Suppressor macrophage (primary cell): ENCODE measurements at places on chromosomes 13 and 19.

DNA sequence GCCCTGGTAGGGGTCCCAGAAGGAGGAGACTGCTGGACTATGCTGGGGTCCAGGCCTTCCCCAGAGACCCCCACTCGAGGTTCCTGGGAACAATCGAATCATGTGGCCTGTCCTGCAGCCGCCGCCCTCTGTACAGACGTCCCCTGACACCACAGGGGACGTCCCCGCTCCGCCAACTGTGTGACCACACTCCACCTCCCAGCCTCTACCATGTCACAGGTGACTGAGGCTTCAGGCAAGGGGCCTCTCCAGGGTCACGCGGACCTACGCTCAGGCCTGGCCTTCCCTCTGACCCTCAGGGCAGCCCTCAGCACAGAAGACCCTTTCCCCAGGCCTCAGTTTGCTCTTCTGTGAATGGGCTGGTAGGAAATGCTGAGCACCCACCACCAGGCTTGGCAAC, 13.1 kb upstream of the TMEM161A start:
- DNase-seq = no peak

DNA sequence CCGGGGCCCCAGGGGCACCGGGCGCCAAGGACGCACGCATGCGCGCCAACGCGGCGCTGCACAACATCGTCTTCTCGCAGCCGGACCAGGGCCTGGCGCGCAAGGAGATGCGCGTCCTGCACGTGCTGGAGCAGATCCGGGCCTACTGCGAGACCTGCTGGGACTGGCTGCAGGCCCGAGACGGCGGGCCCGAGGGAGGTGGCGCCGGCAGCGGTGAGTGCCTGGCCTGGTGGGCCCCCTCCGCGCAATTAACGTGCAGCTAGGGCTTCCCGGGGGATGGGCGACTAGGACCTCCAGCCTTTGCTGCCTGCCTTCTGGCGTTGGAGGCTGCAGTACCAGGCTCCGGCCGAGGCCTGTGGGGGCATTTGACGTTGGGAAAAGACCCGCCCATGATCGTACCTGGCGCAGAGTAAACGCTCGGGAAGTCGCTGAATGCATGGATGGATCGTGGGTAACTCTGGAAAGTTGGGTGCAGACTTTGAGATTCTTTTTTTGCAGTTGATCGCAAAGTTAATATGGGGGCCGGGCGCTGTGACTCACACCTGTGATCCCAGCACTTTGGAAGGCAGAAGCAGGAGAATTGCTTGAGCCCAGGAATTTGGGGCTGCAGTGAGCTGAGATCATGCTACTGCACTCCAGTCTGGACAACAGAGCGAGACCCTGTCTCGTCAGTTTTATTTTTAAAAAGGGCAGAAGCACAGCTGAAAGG, 7.3 kb downstream of the APC2 start:
- DNase-seq = no peak

- DNase-seq = no peak
These were observed 2.4 kb upstream of the ITGBL1 start for GRCh38 chr13:101449790-101450748.

DNA sequence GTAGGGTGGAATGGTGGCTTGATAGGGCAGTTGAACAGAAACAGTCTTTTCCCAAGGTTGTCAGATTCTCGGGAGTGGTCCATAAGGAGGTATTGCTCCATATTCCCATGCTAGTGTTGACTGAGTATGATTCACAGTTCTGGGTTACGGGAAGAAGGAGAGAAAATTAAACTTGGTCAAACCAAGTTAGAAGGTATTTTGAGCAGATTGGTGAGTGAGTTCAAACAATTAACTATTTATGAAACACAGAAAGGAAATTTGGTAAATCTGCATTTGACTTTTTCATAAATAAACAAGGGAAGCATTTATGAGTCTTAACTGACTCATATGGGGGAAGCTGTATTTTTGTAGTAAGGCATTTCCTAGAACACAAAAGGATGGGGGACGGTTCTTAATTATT, 2419.4 kb downstream of the PCDH9 start:
- no peak for DNase-seq

- no peak for DNase-seq
These were observed 29.5 kb downstream of the PLA2G4C start for GRCh38 chr19:48081106-48081505.

- DNase-seq = no peak
These were observed 36.3 kb downstream of the SMIM24 start for GRCh38 chr19:3443840-3444694.

DNA sequence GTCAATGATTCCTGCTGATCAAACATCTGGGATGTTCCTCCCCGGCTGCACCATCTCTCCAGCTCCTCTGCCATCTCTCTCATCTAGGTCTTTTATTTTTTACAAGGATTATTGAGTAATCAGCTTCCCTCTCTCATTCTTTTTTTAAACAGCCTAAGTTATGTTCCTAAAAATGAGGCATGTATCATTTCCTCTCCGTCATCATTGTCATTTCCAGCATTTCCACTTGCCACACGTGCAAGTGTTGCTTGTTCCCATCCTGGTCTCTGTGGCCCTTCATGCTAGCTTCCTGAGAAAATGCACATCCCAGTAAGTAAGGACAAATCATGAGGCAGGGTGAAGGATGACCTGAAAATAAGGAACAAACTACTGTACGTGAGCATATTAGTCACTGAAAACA, 102.7 kb upstream of the POSTN start:
- no peak for DNase-seq

DNA sequence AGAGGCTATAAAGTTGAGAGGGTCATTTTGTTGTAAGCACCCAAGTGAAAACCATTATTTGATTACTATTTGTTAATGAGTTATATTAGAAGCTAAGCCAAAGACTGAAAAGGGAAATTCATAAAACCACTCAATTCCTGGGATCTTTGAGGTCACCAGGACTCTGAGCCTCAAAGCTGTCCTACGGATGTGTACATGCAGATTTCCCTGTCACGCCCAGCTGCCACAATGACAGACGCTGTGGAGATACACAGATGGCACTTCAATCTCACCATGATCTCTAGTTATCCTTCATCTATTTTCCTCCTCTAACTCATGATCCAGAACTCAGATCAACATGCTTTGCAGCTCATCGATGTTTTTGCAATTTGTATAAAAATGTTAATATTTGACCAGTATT, 403.5 kb upstream of the MIR17HG start:
- no peak for DNase-seq
